COLO829 (cell line): ENCODE measurements at places on chromosomes 6 and 20.
A peak's percentile ranks its signal among the peaks of the same experiment; 100 is the strongest.

- DNase-seq: no peak
These were observed 45.9 kb upstream of the TAB2 start for GRCh38 chr6:149271348-149272340.

GRCh38 chr6:28121876-28122275, 2.5 kb upstream of the ZSCAN16 start:
- no peak for DNase-seq

DNA sequence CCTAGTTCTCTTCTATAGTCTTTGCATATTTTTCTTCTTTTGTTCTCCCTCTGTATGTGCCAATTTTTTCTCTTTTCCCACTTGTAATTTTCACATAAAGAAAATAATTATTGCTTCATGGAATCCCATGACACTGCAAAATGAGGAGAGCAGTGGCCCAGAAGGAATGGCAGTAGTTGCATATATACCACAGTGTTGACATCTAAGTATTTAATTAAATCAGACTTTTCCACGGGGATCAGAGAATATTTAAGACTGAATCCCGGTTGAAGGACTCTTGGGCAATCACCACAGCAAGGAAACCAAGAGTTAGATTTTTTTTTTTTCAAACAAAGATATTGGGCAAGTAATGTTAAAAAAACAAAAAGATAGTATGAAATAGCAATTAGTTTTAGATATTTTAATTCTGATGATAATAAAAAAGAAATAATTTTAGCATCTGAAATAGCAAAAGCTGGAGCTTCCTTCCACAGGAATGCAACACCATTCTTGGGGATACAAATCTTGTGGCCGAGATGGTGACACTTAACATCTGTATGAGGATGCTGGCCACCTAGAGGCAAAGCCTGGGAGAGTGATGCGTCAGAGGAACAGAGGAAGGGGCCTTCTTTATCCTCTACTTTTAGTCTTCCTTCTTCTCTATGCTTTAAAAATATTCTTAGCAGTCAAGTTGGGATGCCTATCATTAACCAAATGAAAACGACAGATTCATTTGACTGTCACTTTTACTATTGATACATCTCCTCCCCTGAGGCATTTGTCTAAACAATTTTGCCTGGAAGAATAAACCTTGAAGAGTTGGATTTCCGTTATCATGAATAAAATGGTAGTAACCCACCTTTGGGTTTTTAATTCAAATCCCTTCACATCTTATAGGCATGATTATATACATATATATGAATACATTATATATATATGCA, 356.2 kb downstream of the GJA1 start:
- DNase-seq: no peak

DNA sequence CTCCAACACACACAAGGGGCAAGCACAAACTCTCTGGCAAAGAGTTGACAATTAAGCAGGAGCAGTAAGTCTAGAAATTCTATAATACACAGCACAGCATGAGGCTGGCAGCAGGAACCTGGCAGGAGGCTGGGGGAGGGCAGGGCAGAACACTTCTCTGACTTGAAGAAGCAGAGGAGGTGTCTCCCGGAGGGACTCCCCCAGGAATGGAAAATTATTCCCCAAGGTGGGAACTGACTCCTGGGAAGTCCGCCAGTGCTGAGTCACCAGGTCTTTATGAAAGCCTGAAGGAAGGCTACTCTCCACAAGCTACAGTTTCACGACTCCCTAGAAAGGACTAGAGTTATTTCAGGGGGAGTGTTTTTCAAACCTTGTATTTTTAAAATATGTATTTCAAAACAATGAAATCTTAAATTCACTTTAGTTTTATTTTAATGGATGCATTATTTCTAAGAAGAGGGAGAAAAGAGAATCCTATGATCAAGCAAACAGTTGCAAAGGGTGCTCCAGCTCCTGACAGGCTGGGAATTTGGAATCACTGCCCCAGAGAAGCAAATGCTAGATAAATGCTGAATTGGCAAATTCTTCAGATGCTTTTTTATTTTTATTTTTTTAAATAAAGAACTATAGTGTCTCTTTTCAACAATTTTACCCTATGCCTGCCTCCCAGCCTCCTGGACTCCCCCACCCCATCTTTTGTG, 192.8 kb downstream of the LY86 start:
- DNase-seq: peak; percentile 79

- no peak for DNase-seq
These were observed 929 bp upstream of the CENPB start for GRCh38 chr20:3787324-3788014.

- peak; percentile 77 for DNase-seq
These were observed 134.0 kb upstream of the DTNBP1 start for GRCh38 chr6:15796844-15797243.

GRCh38 chr6:3061501-3061941, 6.8 kb upstream of the RIPK1 start:
- DNase-seq: no peak

- no peak for DNase-seq
These were observed 870 bp downstream of the PAK5 start for GRCh38 chr20:9838035-9838377.

- no peak for DNase-seq
These were observed 262.2 kb downstream of the EYA4 start for GRCh38 chr6:133503336-133503729.

DNA sequence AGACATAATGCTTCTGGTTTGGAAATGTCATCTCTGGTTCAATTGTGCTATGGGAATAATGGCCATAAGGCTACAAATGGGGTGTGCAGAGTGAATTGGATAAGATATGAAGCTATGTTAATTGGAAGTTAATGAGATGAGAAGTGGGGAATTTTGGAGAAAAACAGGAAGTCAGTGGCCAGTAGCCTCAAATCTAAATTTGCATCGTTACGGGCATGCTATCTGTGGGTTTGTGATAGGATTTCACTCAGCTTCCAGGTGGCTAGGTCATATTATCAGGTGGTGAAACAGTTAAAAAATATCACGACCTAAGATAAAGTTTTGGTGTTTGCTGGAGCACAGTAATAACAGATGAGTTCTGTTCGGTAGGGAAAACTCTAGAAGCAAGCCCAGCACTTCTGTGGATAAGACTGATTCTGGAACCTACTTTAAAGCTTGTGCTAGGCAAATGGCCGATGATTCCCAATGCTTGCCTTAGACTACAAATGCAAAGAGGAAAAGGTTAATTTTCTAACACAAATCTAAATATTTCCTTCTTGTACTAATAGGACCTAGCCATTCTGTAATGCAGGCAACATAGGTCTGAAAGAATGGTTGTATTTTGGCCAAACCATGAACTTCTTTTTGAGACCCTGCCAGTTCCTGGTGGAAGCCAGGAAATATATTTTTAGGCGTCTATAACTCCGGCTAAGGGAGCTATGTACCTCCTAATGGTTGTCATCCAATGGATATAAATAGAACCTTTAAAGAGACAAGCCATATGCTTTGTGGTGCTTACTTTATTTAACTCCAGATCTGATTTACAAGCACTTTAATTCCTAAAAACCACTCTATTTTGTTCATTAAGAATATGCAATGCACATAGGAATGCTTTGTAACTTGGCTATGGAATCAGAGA, 111.0 kb downstream of the PLCB1 start:
- DNase-seq: no peak

DNA sequence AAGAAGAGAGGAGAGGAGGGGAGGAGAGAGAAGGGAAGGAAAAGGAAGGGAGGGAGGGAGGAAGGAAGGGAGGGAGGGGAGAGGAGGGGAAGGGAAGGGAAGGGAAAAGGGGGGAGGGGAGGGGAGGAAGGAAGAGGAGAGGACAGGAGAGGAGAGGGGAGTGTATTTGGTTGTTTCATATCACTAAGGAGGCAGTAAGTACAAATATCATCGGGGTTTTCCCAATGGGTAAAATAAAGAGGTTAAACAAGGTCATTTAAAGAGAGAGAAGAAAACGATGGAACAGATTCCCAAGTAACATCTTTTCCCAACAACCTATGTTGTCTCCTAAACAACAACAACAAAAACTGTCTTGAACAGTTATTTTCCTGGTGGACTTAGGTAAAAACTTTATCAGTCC, 43.6 kb downstream of the MBOAT1 start:
- no peak for DNase-seq

GRCh38 chr6:81844686-81845085, 92.2 kb upstream of the TENT5A start:
- no peak for DNase-seq

- no peak for DNase-seq
These were observed 3.9 kb downstream of the OTOR start for GRCh38 chr20:16752082-16752481.

DNA sequence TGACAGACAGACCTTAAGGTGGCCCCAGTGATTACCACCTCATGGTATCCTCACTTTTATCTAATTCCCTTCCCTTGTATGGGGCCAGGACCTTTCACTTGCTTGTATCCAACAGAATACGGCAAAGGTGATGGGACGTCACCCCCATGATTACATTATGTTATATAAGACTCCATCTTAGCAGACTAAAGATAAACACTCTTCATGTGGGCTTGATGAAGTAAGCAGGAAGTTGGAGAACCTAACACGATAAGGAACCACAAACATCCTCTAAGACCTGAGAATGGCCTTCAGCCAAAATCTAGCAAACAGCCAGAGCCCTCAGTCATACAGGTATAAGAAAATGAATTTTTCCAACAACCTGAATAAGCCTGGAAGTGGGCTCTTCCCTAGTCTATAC, 8.0 kb downstream of the SLC17A3 start:
- DNase-seq: no peak

DNA sequence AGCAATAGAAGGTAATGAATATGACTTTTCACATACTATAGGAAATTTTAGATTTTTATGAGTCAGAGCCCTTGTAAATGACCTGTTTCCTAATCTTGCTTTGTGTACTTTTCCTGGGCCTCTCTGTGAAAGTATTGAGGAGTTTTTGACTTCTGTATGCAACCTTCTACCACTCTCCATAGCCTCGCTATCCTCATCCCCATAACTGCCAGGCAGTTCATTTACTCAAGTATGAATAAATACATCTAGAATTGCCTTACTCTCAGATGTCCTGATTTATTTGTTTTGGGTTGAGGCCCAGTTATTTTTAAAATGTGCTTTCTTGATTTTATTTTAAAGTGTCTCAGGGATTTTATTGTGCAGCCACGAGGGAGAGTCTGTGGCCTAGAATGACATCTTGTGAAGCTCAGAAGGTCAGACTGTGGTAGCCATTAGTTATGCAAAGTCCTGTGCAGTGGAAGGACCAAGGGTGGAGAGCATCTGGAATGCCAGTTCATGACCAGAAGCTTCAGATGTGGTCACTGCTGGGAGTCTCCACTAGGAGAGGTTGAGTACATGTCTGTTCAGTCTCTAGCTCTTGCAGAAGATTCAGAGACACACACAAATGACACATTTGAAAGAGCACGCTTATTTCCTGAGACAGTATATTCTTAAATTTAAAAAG, 346.2 kb upstream of the IMPG1 start:
- DNase-seq: no peak

DNA sequence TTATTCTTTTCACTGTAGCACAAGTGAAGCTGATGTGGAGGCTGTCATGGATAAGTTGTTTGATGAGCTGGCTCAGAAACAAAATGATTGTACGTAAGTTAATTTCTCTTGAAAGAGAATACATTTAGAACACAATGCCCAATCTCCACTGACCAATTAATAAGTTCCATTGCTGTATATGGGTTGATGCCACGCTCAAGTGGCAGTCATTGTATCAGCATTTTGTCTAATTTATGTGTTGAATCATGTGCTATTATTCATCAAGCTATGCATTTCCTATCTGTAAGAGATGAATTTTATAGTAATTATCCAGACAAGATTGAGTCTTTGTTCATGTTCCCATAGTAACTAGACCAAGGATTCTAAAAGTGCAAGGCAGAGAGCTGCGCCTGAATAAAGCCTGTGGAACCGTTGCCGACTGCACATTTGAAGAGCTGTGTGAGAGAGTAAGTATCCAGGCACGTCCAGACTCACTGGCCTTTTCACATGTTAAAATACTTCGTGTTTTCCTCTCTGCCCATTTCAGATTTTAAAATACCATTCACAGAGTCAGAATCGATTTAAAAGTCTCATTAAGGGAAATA, 83.8 kb upstream of the FOXO3 start:
- no peak for DNase-seq

DNA sequence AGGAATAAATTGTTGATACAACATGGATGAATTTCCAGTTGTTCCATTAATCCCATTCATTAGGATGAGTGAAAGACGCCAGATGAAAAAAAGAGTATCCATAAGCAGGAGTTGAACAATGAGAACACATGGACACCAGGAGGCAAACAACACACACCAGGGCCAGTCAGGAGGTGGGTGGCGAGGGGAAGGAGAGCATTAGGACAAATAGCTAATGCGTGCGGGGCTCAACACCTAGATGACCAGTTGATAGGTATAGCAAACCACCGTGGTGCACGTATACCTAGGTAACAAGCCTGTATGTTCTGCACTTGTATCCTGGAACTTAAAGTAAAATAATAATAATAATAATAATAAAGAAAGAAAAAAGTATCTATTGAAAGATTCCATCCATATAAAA, 11.1 kb downstream of the PCED1A start:
- no peak for DNase-seq

- no peak for DNase-seq
These were observed 128.1 kb downstream of the CEBPB start for GRCh38 chr20:50318710-50319109.

DNA sequence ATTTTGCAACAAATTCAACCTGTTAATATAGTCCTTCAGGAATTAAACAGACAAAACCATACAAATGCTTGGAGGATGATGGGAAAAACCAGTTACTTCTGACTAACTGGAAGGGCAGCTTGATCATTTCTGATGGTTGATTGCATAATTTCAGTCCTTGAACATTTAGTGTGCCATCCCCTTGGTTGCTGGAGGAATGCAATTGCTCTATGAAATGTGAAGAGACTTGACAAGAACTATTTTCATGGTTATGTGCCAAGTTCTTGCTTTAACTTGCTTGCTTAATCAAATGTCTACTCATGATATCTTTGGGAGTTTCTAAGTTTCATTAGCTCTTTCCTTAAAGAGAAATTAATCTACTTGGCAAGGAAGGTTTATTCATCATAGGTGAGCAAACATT, 45.2 kb downstream of the ANKEF1 start:
- no peak for DNase-seq

- no peak for DNase-seq
These were observed 54.2 kb upstream of the TRIM26 start for GRCh38 chr6:30267423-30267822.
